ENCODE measurements at places on chromosomes 1 and 21.
A peak's percentile ranks its signal among the peaks of the same experiment; 100 is the strongest.

- peak; percentile 25 for DNase-seq
Observed at GRCh38 chr1:205162301-205162700, 40.5 kb upstream of the RBBP5 start.

- DNase-seq: no peak
Observed at GRCh38 chr1:223421676-223422075, 28.5 kb downstream of the CCDC185 start.

- DNase-seq: peak; percentile 24
Observed at GRCh38 chr1:8096105-8097011, 70.2 kb upstream of the ERRFI1 start.

GRCh38 chr1:8910331-8910730, 31.8 kb upstream of the ENO1 start:
- DNase-seq: no peak

DNA sequence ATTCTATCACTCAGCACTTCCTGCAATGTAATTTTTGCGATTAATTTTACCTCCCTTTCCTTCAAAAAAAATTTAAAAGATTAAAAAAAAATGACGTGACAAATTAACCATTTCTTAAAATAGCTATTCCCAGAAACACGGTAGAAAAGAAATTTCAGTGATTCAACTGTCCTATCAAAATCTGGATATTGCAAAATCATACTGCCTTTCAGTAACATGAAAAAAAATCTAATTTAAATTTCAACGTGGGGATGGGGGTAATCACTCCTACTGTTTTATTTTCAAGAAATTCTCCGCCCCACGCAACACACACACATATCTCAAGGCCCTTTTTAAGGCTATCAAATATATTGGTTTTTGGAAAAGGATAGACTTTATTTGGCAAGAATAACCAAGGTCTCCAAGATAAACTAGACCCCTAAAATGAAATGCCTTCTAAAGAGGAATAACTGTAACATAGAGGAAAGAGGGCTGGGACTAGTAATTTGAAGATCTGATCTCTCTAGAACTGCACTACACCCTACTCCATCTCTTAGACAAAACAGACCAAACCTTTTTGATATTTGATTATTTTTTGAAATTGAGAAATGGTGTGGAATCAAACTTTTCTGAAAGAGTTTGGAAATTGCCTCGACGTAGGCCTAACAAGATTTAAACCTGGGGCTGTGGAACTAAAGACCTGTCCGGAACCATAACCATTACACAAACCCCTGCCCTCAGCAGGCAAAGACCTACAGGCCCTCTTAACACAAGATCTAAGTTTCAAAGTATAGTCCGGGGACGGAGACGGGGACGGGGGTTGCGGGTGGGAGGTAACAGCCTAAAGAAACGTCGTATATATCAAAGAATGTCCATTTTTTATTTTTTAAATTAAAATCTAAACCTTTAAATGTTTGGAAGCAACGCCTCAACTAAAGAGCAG, 941 bp downstream of the ARNT start:
- no peak for DNase-seq

DNA sequence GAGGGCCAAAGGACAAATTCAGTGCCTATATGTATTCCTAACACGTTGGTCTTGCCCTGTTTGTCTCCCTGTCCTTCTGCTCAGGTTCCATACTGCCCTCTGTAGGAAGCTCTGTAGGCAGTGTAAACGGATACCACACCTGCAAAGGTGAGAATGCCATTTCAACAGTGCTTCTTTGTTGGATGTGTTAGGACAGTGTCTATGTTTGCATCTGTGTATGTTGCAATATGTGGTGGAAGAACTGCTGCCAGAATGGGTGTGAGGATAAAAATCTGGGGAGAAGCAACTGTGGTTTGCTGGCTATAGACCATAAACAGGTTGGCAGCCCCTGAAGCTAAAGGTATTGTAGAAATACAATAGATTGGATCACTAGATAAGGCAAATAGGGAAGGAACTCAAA, 113.1 kb upstream of the BMP8A start:
- DNase-seq: no peak

All from AG20443 (cell line).